ENCODE measurements at places on chromosomes 1 and 21.

- no peak for DNase-seq
Measured at GRCh38 chr1:198630863-198631262, 8.0 kb upstream of the PTPRC start.

GRCh38 chr1:171743081-171743870 is 1.4 kb upstream of the VAMP4 start:
- DNase-seq: peak; percentile 95

GRCh38 chr21:46029186-46029924 is 47.8 kb downstream of the COL6A1 start:
- DNase-seq: peak; percentile 26

DNA sequence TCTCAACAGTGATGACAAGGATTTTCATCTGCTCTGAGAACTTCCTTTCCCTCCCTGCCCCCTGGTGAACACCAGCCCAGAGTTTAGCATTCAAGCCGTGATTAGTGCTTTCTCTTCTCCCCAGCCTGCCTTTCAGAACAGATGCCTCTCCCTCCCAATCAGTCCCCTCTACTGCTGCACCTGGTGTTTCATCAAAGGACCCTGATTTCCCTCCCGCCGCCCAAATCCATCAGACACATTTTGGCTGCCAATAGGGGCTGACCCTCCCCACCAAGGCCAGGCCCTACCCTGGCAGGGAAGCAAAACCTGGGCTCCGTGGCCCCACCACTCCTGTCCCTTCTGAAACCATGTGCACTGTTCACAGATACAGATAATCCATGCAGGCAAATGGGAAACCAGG is 34.0 kb upstream of the KLHDC7A start:
- no peak for DNase-seq

GRCh38 chr1:112807117-112807516 is 92.0 kb upstream of the PPM1J start:
- DNase-seq: no peak

- no peak for DNase-seq
Measured at GRCh38 chr1:155531624-155532023, 31.0 kb downstream of the ASH1L start.

GRCh38 chr1:168096296-168097165 is 40.2 kb downstream of the GPR161 start:
- DNase-seq: no peak

Data from GM23248 (cell line).